ENCODE measurements at places on chromosomes 7 and 10. TPM values are rescaled to one million over a fixed set of nuclear protein-coding genes. Genes with fewer than 3 reads are reported as not detected.
A peak's percentile ranks its signal among the peaks of the same experiment; 100 is the strongest.

GRCh38 chr7:47521816-47522561 lies 59.9 kb downstream of the TNS3 start:
- no peak for DNase-seq

GRCh38 chr7:116948934-116949333 lies 4.4 kb upstream of the ST7 start:
- DNase-seq = peak; percentile 33

DNA sequence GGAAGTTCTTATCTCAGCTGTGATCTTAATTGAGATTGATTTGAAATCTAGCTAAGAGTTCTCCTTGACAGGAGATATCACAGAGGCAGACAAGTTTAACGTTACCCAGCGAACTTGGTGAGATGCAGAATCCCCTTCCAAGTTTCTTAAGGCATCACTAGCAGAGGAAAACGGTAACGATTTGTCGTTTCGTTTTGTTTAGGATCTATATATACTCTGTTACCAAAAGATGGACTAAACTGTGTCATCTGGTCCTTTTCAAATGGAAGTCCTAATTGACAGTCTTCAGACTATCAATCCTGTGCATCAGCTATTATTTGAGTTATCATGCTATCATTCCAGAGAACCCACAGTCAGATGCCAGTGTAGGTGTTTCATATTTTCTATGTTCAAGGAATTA lies 316.7 kb upstream of the SORCS1 start:
- DNase-seq = no peak

DNA sequence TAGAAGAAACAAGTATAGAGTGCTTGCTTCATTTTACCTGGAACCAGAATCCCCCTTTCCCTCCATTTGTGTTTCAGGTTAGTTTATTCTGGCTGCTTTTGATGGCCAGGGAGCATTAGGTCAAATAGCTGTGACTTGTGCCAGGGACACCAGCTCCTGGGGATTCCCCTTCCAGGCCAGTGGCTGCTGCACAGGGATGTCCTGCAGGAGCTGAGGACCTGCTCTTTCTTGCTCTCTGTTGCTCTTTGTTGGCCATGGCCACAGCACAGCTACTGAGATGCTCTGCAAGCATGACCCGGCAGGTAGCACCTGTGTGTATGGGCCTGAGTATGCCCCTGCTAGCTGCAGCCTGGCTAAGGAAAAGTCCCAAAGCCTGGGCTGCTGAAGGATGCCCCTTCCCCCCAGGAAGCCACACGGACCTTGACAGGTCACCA lies 208.9 kb downstream of the EBF3 start:
- DNase-seq = no peak

DNA sequence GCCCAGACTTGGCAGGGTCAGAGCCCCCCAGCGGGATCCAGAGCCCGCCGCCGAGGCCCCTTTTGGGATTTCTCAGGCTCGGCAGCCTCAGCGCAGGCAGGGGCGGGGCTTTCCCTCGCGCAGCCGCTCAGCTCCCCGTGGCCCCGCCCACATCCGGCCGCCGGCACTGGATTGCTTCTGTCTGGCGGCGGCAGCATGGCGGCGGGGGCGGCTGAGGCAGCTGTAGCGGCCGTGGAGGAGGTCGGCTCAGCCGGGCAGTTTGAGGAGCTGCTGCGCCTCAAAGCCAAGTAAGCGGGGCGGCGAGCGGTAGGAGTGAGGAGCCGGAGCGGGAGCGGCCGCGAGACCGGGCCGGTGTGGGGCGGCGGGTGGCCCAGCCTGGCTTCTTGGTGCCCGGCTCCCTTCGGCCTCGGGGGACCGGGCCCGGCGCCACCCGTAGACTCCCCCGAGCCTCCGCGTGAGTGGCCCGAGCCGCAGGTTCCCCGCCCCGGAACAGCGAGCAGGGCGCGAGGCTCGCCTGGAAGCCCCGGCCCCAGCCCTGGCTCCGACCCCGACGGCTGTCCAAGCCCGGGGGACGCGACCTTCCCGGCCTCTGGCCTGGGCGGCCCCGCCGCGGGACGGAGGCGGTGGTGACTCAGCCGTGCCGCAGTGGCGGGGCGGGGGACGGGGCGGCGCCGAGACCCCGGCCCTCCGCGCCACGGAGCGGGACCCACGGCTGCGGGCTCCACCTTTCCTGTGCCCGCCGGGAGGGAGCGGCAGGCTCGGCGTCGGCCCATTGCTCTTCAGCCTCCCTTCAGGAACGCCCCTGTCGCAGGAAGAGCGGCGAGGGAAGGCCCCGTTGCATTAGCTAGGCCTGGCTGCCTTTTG lies at the start of gene GLRX3:
TSS of gene GLRX3 (plus strand) at position 166 of the 864 bp plus-strand sequence. CDS start at position 196, 30 bp downstream.
- peak; percentile 89 for DNase-seq

GRCh38 chr10:9833942-9834341 lies 1183.7 kb upstream of the CELF2 start:
- DNase-seq = no peak

- DNase-seq = peak; percentile 51
These were observed 178.4 kb upstream of the TARP start for GRCh38 chr7:38451840-38452239.

- DNase-seq = no peak
These were observed 25.3 kb upstream of the WNT2 start for GRCh38 chr7:117347962-117348672.

- peak; percentile 60 for DNase-seq
These were observed 19.1 kb downstream of the CEP41 start for GRCh38 chr7:130421684-130422083.

GRCh38 chr7:50655020-50655419 lies 89.8 kb upstream of the DDC start:
- no peak for DNase-seq

DNA sequence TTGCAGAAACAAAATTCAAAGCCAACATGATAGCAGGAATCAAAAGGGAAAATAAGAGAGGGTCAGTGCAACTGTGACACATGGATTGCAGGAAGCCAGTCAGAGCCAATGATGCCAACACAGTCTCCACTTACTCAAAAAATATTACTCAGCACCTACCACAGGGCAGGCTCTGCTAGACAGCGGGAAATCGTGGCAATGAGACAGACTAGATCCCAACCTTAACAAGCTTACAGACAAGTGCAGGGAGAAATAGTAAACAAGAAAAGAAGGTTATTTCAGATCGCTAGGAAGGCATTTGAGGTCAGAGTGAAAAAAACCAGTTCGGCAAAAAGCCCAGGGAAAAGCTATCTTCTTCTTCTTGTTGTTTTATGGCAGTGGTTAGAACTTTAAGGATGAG lies 45.2 kb upstream of the NPFFR1 start:
- DNase-seq = peak; percentile 49

DNA sequence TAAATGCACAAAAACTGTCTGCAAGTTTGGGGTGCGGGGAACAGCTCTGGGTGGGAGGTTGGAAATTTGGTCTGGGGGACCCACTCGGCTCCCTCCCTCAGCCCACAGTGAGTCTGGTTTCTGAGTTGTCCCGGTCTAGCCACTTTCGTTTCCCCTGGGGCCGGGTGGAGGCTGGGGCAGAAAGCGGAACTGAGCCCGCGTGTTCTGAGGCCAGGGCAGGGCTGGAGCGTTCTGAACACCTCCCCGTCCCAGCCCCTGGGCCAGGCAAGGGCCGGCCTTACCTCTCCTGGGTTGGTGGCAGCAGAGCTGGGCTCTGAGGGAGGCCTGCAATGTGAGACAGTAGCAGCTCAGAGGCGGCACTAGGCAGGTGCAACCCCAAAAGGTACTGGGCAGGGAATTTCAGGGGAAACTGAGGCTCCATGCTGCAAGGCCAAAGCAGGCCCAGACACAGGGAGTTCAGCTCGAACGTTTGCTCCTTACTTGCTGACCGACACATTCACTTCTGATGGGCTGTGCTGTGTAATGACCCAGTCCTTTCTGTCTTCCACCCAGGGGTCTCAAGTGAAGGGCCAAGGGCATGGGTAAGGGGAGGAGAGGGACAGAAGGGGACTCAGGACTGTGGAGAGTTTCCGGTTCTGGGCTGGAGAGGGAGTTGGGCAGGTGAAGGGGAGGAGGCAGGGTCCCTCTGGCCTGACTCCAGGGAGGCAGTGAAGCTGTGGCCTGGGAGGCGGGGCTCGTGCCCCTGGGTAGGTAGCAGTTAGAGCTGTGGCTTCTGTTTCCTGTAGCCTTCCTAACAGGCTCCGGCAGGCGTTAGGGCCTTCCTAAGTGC lies 3.0 kb downstream of the IRF5 start:
- DNase-seq = no peak

- DNase-seq = no peak
These were observed 153.0 kb downstream of the DIP2C start for GRCh38 chr10:536371-536925.

DNA sequence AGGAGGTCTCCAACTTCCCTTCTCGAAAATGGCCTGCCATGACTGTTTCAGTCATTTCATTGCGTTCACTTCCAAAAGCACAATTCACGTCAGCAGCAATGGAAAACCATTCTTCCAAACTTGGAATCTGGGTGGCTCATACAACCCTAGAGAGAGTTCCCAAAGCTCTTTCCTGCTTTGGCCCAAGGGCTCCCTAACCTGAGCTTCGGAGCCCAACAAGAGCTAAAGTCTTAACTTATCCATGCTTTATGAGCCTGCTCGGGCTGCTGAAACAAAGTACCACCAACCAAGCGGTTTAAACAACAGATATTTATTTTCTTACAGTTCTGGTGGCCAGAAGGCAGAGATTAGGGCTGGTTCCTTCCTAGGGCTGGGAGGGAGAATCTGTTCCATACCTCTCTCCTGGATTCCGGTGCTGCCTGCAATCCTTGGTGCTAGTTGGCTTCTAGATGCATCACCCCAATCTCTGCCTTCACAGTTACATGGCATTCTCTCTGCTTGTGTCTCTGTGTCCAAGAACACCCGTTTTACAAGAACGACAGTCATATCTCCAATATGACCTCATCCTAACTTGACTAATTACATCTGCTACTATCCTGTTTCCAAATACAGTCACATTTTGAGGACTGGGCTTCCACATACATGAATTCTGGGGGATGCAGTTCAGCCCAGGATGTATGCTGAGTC lies 33.5 kb downstream of the CAMK2B start:
- peak; percentile 21 for DNase-seq

- no peak for DNase-seq
These were observed 40.3 kb upstream of the PSMG3 start for GRCh38 chr7:1610013-1610677.

GRCh38 chr7:133571076-133571475 lies 318.2 kb downstream of the EXOC4 start:
- no peak for DNase-seq

- no peak for DNase-seq
These were observed 18.1 kb upstream of the CAMK2G start for GRCh38 chr10:73892310-73893030.

DNA sequence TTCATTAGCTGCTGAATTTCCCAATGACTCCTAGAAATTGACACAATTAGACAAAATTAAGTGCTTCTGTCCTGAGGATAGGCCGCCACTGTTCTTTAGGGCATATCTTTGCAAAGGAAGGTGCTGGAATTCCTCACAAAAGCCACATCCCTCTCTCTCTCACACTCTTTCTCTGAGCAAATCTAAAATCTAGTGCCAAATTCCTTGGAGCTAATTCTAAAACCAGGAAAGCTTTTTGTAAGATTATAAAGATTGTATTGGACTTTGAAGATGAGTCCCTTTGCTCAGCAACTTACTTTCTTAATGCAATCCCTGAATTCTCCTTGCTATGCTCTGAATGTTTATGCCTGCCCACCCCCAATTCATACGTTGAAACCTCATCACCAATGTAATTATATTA lies 288.9 kb downstream of the KCNMA1 start:
- DNase-seq = no peak

DNA sequence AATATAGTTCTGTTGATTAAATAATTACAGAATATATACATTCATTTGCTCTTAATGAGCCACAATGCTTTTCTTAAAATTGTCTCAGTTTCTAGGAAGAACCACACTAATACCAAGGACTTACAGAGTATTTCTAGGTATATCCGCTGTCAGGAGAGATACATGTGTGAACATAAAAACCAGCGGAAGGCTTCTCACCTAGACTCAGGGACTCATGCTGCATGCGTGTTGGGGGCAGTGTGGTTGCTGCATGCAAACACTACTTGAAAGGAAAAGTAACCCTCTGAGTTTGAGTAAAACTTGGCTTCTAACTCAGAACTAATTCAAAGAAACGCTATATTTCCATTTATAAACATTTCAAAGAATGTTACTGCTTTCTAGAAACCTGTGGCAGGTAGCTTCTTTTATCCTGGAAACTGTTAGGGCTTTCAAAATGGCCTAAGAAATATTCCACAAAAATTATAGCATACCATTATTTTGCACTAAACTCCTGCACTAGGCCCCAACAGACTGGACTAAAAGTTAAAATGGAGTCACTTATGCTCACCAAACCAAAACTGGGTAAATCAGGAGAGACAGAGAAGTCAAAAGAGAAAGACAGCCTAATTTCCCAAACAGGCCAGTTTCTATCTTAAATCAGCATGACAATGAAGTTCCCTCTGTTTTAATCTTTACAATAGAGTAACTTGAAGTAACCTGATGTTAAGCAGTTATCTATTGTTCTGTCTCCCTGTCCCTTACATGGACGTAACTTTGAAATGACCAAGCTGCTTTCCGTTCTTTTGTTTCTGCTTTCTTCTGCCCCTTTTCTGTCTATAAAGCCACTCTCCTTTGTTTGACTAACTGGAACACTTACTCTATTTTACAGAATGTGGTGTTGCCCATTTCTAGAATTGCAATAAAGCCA lies 95.2 kb upstream of the FAM133B start:
- DNase-seq = no peak

- DNase-seq = no peak
These were observed 283.4 kb downstream of the GRID1 start for GRCh38 chr10:86083206-86083605.

DNA sequence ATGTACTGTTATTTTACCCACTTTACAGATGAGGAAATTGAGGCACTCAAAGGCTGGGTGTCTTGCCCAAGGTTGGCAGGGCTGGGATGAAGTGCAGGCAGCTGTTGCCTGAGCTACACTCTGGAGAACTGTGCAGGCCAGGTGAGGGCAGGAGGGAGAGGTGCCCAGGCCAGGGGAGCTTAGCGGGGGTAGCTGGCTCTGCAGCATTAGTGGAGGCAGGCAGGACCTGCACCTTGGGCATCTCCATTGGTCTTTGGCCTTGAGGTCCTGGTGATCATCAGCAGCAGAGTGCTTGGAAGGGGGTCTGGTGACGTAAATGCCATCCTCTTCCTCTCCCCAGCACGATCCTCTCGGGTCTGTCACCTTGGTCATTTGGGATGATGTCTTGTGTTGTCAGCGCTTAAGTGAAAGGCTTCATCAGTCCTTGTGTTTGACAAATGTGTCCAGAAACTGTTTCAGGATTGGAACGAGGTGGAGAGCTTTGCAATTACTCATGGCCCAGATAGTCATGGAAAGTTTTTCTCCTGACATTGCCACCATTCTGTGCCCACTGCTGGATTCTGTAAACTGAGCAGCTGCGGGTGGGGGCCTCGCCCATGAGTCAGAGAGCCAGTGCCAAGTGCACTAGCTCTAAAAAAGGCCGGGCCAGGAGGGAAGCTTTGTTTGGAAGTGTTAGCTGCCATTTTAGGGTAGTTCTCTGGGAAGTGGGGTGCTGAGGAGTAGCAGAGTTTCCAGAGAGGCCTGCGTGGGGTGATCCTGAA lies 47.6 kb downstream of the TSPAN15 start:
- peak; percentile 25 for DNase-seq

- no peak for DNase-seq
These were observed 233.8 kb downstream of the KCNMA1 start for GRCh38 chr10:77403761-77404160.

SUPV3L1 gene
- 23.0 TPM for total RNA-seq

FASTK gene
- total RNA-seq = 93.8 TPM

SLC18A3 gene
- not detected for total RNA-seq

INA gene
- total RNA-seq = 0.46 TPM

CPA2 gene
- total RNA-seq = 0.11 TPM

CTAGE15 gene
- not detected for total RNA-seq

FAM237B gene
- total RNA-seq = not detected

IKZF1 gene
- total RNA-seq = 4.2 TPM

All from Daoy (cell line).